ENCODE measurements at places on chromosomes 7 and 10. TPM values are rescaled to one million over a fixed set of nuclear protein-coding genes. Genes with fewer than 3 reads are reported as not detected.

Gene ZWINT
- total RNA-seq, result 0.66 TPM

Gene PAX4
- total RNA-seq, result not detected

Gene POLR1F
- total RNA-seq, result 13.6 TPM

Gene AKR1C3
- 16.8 TPM for total RNA-seq

Gene TUBAL3
- total RNA-seq, result not detected

Gene MMP21
- not detected for total RNA-seq

Gene UPK3B
- total RNA-seq, result 3.9 TPM

Gene PPP1R17
- total RNA-seq, result not detected

Gene ARMS2
- total RNA-seq, result not detected

Gene FEZF1
- total RNA-seq, result not detected

Gene SLC18A2
- 1.4 TPM for total RNA-seq

DNA sequence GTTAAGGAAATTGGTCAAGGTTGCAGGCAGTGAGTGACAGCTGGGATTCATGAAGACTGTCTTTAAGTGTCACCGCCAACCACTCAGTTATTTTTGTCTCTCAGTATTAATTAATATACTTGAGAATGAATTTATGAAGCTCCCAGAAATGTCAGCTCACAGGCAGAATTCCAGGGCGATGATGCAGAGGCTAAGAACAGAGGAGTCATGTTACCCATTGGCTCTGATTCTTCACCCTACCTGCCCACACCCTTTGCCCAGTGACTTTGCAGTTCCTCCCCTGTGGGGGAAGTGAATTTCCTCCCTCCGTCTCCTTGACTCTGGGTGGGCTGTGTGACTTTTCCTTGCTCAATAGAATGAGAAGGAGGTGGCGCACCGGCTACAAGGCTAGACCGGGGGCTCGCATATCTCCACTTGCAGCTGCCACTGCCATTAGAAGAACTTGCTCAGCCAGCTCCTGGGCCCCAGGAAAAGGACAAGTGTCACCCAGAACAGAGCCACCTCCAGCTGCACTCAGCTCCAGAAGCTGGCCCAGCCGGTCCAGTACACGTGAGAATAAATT, 157.1 kb upstream of the PRKCQ start:
- no peaks in the 10 kb centered on the region for H3K36me3 ChIP-seq
- H3K27me3 ChIP-seq, result peaks cover 19% of the 10 kb centered on the region
- no peak overlapping the region for H3K27ac ChIP-seq

GRCh38 chr7:22831602-22832305, 9.1 kb upstream of the TOMM7 start:
- no peak for DNase-seq
- no peaks in the 10 kb centered on the region for H3K27me3 ChIP-seq
- H3K36me3 ChIP-seq, result no peaks in the 10 kb centered on the region
- H3K4me1 ChIP-seq, result no peaks in the 10 kb centered on the region

- no peaks in the 10 kb centered on the region for H3K36me3 ChIP-seq
- peaks cover 22% of the 10 kb centered on the region for H3K4me1 ChIP-seq
- H3K27me3 ChIP-seq, result no peaks in the 10 kb centered on the region
- no peak overlapping the region for H3K4me3 ChIP-seq
- no peak for DNase-seq
- peak overlapping the region; percentile 42 for H3K27ac ChIP-seq
Observed at GRCh38 chr7:131498237-131498885, 58.1 kb downstream of the PODXL start.

- H3K36me3 ChIP-seq, result no peaks in the 10 kb centered on the region
- no peak overlapping the region for H3K4me3 ChIP-seq
- no peak overlapping the region for H3K27ac ChIP-seq
Observed at GRCh38 chr10:96789571-96790108, 42.5 kb upstream of the LCOR start.

DNA sequence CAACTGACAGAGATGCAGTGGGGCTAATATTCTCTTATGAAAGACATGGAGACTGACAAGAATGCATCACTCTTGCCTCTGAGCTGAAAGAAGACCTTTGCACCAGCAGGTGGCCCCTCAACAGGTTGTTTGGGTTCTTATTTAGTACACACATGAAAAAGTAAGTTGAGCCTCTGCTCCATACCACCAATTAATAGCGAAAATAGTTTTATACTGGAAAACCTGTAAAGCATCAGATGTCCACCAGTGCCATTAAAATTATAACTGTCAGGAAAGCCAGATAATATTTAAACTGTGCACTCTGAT, 26.3 kb upstream of the FAM13C start:
- H3K4me1 ChIP-seq, result no peaks in the 10 kb centered on the region
- no peak overlapping the region for H3K4me3 ChIP-seq
- no peaks in the 10 kb centered on the region for H3K27me3 ChIP-seq
- no peak overlapping the region for H3K27ac ChIP-seq
- H3K36me3 ChIP-seq, result no peaks in the 10 kb centered on the region
- DNase-seq, result no peak

GRCh38 chr10:17787087-17787961, 21.8 kb upstream of the MRC1 start:
- H3K27ac ChIP-seq, result no peak overlapping the region
- no peaks in the 10 kb centered on the region for H3K4me1 ChIP-seq
- DNase-seq, result no peak
- no peaks in the 10 kb centered on the region for H3K27me3 ChIP-seq

DNA sequence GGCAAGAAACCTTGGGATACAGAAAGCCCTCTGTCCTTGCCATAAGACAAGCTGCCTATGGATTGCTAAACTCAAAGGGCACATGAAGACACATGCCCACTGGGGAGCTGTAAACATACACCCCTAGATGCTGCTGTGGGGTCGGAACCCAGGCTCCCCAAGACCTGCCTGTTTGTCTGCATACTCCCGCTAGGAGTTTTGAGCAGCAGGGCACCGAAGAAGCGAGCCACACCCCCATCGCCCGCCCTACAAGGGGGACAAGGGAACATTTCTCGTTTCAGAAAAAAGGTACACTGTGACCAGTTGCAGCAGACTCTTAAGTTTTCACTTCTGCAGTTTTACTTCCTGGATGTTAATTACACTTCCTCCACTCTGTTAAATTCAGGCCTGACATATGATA, 680.2 kb upstream of the GHITM start:
- H3K4me1 ChIP-seq, result no peaks in the 10 kb centered on the region
- H3K27me3 ChIP-seq, result no peaks in the 10 kb centered on the region
- no peaks in the 10 kb centered on the region for H3K36me3 ChIP-seq
- H3K27ac ChIP-seq, result no peak overlapping the region

DNA sequence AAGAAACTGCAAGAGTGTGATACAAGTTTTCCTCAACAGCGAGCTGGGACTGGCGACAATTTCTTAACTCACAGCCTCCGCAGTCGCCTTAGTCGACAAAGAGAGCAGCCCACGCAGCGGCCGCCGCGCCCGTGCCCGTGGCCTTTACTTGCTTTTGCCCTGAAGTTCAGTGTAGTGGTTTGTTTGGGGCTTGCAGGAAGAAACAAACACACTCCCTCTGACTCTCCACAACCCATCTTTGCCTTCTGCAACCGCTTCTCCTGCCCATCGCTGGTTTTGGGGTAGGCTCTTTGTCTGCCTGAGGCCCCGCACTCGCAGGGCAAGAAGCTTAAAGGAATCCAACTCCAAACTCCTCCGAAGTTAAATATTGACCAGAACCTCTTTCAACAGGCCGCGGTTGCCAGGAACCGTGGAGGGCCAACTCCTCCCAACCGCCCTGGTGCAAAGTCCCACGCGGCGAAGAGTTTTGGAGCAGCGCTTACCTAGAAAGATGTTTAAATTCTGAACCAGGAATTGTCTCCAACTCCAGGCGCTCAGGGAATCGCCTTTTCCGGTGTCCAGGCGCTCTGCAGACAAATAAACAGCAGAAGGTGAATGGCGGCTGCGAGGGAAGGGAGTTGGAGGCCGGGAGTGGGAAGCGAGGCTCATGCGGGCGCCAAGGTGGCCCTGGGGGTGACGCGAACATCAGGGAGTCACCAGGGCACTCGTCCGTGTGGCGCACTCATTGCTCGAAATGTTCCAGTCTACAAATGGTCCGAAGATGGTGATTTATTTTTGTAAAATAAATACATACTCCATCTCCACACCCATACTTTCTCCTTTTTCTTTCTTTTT, 8.3 kb downstream of the HOXA4 start:
- H3K36me3 ChIP-seq, result peaks cover 4% of the 10 kb centered on the region
- H3K4me1 ChIP-seq, result peaks cover 66% of the 10 kb centered on the region
- no peaks in the 10 kb centered on the region for H3K27me3 ChIP-seq
- DNase-seq, result no peak
- H3K27ac ChIP-seq, result peak overlapping the region; percentile 91

DNA sequence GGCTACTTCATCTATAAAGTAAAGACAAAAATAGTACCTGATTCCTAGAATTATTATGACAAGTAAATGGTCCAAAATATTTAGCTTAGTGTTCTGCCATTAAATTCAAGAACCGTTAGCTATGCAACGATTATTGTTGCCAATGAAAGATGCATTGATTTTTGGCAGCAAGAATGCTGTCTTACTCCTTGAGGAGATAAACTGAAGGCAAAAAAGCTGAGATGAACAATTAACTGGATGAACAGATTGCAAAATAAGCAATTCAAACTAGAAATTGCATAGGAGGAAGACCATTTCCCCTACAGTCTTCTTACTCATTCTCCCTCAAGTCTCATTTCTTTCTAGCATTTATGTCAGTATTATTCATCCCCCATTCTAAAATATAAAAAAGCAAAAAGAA, 484.5 kb downstream of the PLXDC2 start:
- no peaks in the 10 kb centered on the region for H3K27me3 ChIP-seq
- H3K4me1 ChIP-seq, result no peaks in the 10 kb centered on the region
- DNase-seq, result no peak
- H3K36me3 ChIP-seq, result no peaks in the 10 kb centered on the region
- no peak overlapping the region for H3K4me3 ChIP-seq

DNA sequence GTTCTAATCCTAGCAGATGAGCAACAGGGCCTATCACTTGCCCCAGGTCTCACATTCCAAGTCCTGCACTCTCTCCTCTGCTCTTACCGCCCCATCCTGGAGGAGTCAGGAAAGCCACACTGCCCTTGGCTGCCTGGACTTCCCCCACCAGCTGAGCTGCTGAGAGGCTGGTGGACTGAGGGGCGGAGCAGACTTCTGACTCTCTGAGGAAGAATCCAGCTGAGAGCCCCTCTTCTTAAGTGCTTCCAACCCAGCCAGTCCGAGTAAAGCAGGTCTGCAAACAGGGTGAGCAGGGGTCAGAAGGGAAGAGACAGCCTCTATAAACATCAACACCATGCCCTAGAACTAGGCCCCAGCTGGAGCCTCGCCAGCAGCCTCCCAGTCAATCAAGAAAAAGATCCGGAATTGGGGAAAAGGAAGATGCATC, 92.4 kb upstream of the TMEM72 start:
- H3K36me3 ChIP-seq, result no peaks in the 10 kb centered on the region
- DNase-seq, result no peak
- no peak overlapping the region for H3K27ac ChIP-seq
- H3K4me3 ChIP-seq, result no peak overlapping the region
- no peaks in the 10 kb centered on the region for H3K27me3 ChIP-seq
- no peaks in the 10 kb centered on the region for H3K4me1 ChIP-seq

DNA sequence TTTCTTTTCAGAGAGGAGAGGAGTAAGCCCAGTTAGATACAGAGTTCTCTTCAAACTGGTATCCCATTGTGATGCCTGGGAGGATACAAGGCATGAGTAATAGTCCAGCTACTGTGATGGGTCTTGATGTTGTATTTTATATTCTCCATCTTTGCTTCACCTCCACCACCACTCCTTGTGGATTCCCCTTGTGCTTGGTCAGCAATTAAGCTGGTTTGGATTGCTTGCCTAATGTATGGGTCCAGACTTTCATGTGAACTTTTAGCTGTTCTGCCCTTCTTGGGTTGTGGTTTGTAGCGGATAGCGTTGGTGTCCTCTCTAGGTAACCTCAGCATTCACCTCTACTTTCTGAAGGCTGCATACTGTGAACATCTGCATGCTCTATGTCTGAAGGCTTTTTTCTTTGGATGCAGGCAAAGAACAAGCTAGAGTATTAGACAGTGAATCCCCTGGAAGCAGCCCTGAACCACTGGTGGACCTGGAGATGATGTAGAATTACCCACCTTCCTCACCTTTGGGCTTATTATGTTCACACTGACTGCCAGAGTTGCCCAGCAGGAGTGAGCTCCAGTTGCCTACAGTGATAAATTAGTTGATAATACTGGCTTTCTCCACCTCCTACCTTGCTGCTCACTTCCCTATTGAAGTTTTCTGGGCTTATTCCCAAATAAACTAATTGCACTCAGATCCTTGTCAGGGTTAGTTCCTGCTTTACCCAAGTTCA, 126.5 kb upstream of the MTPN start:
- no peak overlapping the region for H3K27ac ChIP-seq
- H3K4me3 ChIP-seq, result no peak overlapping the region
- H3K27me3 ChIP-seq, result no peaks in the 10 kb centered on the region
- no peak for DNase-seq
- no peaks in the 10 kb centered on the region for H3K4me1 ChIP-seq
- H3K36me3 ChIP-seq, result no peaks in the 10 kb centered on the region

- no peak overlapping the region for H3K27ac ChIP-seq
- H3K27me3 ChIP-seq, result no peaks in the 10 kb centered on the region
- no peaks in the 10 kb centered on the region for H3K36me3 ChIP-seq
- H3K4me1 ChIP-seq, result peaks cover 38% of the 10 kb centered on the region
- H3K4me3 ChIP-seq, result no peak overlapping the region
- peak; percentile 60 for DNase-seq
Observed at GRCh38 chr7:150381096-150381495, 2.0 kb downstream of the ZNF775 start.

DNA sequence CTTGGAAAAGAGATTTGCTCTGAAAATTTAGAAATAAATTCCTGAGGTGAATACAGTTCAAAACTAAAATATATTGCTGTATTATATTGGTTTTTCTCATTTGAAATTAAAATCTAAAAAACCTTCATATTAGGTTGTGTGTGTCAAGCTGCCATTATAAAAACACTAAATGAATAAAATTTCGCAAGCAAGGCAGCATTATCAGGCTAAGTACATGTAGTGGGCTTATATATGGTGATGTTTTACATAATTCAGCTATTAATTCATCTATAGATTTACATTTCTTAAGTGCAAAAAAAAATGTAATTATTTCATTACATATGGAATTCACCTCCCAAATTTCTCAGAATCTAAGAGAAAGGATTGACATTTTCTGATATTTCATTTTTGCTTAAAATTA, 5.3 kb downstream of the MEOX2 start:
- H3K36me3 ChIP-seq, result no peaks in the 10 kb centered on the region
- peaks cover 12% of the 10 kb centered on the region for H3K4me1 ChIP-seq

- no peak overlapping the region for H3K27ac ChIP-seq
- H3K27me3 ChIP-seq, result no peaks in the 10 kb centered on the region
- H3K36me3 ChIP-seq, result no peaks in the 10 kb centered on the region
- H3K4me1 ChIP-seq, result peaks cover 25% of the 10 kb centered on the region
- no peak overlapping the region for H3K4me3 ChIP-seq
Observed at GRCh38 chr7:140056431-140057142, 6.2 kb downstream of the PARP12 start.

- no peaks in the 10 kb centered on the region for H3K27me3 ChIP-seq
- no peak overlapping the region for H3K27ac ChIP-seq
- H3K4me1 ChIP-seq, result peaks cover 46% of the 10 kb centered on the region
- no peak overlapping the region for H3K4me3 ChIP-seq
Observed at GRCh38 chr7:127654404-127655394, 2.7 kb downstream of the SND1 start.

Data from sigmoid colon (tissue), 7 donors.